ENCODE measurements at places on chromosomes 1 and 21.
A peak's percentile ranks its signal among the peaks of the same experiment; 100 is the strongest.

DNA sequence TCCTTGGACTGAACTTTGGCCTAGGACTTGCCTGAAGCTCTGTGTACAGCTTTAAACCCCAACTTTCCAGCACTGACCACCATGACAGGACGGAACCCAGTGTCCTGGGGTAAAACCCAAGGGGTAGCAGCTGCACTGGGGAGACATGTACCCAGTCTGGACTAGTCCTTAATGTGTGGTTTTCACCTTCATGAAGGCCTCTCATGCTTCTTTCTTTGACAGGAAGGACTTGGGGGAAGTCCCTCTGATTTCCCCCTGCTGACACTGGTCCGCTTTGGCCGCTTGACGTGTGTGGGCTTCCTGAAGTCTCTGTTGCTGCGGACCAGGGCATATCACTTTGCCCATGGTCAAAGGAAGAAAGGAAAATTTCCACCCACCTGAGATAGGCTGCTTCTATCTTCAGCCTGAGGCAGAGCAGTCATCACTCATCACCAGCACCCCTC, 66.3 kb upstream of the PRDX6 start:
- no peak for DNase-seq

DNA sequence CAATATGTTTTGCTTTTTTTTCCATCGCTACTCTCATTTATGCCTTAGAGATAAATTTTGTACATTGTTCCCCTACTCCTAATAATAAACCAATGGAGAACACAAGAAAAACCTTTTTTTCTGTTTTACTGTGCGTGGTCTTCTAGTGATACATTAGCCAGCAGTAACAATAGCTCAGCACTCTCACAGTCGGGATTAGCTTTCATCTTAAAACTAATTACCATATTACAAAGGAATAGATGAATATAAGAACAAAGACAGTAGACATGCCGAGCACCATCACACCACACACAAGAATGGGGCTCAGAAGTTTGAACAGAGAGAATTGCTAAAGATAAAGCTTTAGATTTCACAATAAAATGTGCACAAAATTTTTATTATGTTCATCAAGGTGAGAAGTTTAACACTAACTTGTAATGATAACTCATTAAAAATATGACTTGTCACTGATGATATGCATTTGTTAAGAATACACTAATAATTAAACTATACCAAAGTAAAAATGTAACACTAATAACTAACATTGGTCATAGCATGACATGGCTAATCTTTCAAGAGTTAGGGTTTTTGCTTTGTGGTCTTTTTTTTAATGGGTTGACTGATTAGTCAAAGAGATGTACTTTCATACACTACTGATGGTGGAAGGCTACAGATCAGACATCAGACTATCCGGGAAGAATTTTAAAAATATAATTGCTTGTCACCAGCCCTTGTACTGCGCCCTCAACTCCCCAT, 61.8 kb downstream of the EXTL2 start:
- DNase-seq: no peak

DNA sequence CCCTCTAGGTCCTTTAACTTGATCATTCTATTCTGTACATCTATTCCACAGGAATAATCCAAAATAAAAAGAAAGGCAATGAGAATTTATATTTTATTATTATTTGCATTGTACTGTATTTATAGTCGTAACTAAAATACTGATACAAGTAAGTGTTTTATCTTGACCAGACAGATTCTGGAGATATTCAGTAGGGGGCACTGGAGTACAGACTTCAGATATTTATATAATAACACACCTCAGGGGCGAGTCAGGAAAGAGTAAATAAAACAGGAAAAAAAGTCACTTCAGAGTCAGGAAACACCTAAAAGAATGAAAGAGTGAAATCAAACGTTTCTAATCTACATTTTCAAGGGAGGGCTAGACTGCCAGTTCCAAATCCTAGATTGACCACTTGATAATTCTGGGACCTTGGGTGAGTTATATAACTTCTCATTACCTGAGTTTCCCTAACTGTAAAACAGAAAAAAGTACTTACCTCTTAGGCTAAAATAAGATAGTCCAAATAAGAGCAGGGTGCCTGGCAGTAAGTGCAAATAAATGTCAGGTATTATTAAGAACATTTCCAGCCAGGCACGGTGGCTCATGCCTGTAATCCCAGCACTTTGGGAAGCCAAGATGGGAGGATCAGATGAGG, 31.1 kb upstream of the MTF1 start:
- no peak for DNase-seq

GRCh38 chr1:113226148-113226547, 153.2 kb downstream of the LRIG2 start:
- peak; percentile 31 for DNase-seq

- DNase-seq: peak; percentile 73
Measured at GRCh38 chr1:109910963-109911798, 532 bp downstream of the CSF1 start.

GRCh38 chr1:27990920-27991537, 31.3 kb downstream of the XKR8 start:
- no peak for DNase-seq

- no peak for DNase-seq
Measured at GRCh38 chr1:23244256-23244761, 27.0 kb upstream of the HTR1D start.
